GM12878 (cell line): ENCODE measurements at places on chromosomes 16 and 17. TPM values are rescaled to one million over a fixed set of nuclear protein-coding genes. Genes with fewer than 3 reads are reported as not detected.

OTOA gene
- 0.34 and 0.38 TPM in 2 replicates for polyA plus RNA-seq

GRIN2A gene
- polyA plus RNA-seq: 3.8 and 4.0 TPM in 2 replicates

PRR15L gene
- polyA plus RNA-seq: 0.11 TPM in 1 of 2 replicates, not detected in the other

CMTM1 gene
- polyA plus RNA-seq: 1.5 and 1.6 TPM in 2 replicates

LAT gene
- polyA plus RNA-seq: 1.7 and 2.9 TPM in 2 replicates

CLN3 gene
- polyA plus RNA-seq: 19.9 and 25.0 TPM in 2 replicates

DNA sequence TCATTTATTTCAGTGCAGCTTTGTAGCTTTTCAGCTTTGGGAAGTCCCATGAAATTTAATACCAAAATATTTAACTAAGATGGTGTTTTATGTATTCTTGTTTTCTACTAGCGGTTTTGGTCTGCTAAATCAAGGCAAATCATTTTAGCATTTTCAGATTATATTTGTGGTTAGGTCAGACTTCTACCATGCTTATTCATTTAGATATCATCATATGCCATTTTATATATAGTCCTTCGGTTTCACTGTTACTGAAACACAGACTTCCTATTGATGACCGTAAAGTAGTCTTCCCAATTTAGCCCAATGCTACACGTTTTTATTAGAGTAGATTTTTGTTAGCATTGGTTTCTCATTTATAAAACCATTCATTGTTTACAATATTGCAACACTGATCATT, 5.5 kb downstream of the DYNLRB2 start:
- H3K4me3 ChIP-seq: no peak overlapping the region
- no peaks in the 10 kb centered on the region for H3K4me1 ChIP-seq
- H3K36me3 ChIP-seq: no peaks in the 10 kb centered on the region
- no peaks in the 10 kb centered on the region; the same call in 1 of the 2 replicates for H3K27me3 ChIP-seq

DNA sequence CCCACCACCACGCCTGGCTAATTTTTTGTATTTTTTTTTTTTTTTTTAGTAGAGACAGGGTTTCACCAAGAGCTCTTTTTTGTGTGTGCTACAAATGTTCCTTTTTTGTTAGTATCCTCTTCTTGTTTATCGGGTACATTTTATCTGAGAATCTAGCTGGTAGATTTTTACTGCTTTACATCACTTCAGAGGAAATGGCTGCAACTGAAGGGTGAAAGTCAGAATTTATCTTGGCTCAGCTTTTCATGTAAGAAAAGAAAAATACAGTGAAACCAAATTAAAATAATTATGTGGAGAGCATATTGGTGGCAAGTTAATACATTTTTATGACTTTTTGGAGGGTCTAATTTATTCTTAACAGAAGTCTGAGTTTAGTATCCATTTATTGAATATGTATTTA, 26.0 kb downstream of the CBFB start:
- no peak for DNase-seq
- no peak overlapping the region for H3K4me3 ChIP-seq
- H3K27ac ChIP-seq: no peak overlapping the region
- peaks cover 7% of the 10 kb centered on the region; the same call in 1 of the 2 replicates for H3K36me3 ChIP-seq
- no peaks in the 10 kb centered on the region for H3K27me3 ChIP-seq
- H3K4me1 ChIP-seq: peaks cover 4% of the 10 kb centered on the region

- no peak overlapping the region for H3K4me3 ChIP-seq
- DNase-seq: no peak
- no peaks in the 10 kb centered on the region for H3K4me1 ChIP-seq
- no peaks in the 10 kb centered on the region for H3K36me3 ChIP-seq
These were observed 335.1 kb downstream of the HS3ST4 start for GRCh38 chr16:26026709-26027450.

DNA sequence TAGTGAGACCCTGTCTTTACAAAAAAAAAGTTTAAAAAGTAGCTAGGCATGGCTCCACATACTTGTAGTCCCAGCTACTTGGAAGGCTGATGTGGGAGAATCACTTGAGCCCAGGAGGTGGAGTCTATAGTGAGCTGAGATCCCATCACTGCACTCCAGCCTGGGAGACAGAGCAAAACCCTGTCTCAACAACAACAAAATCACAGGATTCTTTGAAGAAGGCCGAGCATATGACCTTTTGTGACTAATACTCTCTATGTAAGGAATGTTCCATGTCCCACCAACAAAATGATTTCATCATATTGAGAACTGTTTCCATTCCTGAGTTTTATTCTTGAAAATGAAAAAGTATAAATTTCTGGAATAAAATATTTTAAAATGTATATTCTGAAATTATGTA, 58.9 kb upstream of the EFCAB3 start:
- no peaks in the 10 kb centered on the region for H3K4me1 ChIP-seq
- no peaks in the 10 kb centered on the region for H3K27me3 ChIP-seq

DNA sequence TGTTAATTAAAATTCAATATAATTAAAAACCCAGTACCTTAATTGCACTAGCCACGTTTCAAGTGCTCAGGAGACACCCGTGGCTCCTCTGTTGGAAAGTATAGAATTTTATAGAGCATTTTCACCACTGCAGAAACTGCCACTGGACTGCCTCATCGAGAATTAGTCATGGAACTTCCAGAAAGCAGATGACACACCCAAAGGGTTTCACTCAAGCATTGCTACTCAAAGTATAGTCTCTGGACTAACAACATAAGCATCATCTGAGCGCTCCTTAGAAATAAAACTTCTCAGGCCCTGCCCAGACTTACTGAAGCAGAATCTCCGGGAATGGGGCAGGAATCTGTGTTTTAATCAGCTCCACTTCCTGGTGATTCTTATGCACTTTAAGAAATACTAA, 63.5 kb upstream of the GPR139 start:
- no peak overlapping the region for H3K27ac ChIP-seq
- H3K36me3 ChIP-seq: no peaks in the 10 kb centered on the region
- DNase-seq: no peak
- no peaks in the 10 kb centered on the region for H3K4me1 ChIP-seq

DNA sequence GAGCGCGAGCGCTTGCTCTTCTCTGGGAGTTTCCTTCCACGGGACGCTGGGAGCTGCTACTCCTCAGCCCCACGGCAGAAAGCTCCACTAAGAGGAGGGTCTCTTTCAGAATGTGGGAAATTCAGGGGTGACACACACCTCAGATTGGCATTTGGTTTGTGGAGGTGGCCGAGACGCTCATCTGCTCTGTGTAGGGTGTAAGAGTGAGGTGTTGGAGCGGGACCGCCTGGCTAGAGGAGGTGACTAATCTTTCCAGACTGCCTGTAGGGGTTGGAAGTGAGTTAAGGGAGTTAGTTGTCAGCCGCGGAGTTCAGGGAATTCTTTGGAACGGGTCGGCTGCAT, 735 bp downstream of the PSMD11 start:
- no peaks in the 10 kb centered on the region for H3K27me3 ChIP-seq
- H3K36me3 ChIP-seq: peaks cover 2% of the 10 kb centered on the region; the same call in 1 of the 2 replicates
- DNase-seq: no peak
- H3K4me3 ChIP-seq: peak overlapping the region; percentile 97
- peak overlapping the region; percentile 81 for H3K27ac ChIP-seq

- peaks cover 13% of the 10 kb centered on the region for H3K4me1 ChIP-seq
- no peak for DNase-seq
- no peaks in the 10 kb centered on the region for H3K36me3 ChIP-seq
- peaks cover 12% of the 10 kb centered on the region; the same call in 1 of the 2 replicates for H3K27me3 ChIP-seq
- H3K4me3 ChIP-seq: no peak overlapping the region
These were observed 7.5 kb upstream of the CCL1 start for GRCh38 chr17:34370376-34370996.

DNA sequence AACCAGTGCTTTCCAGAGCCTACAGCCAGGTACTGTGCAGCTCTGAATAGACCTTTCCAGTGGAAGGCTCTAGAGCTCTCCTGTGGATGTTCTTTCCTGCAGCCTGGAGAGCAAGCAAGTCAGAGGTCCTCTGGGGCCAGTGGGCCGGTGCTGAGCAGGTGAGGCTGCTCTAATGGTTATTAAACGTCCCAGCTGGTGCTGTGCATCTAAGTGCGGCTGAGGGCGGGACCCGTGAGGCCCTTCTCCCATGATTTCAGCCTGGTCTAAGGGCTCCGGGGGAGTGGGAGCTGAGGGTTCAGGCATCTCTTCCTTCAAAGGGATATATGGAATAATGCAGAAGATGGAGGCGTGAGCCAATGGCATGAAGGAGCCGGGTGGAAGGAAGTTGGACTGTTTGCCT, 83.7 kb upstream of the SDK2 start:
- H3K4me1 ChIP-seq: no peaks in the 10 kb centered on the region
- no peaks in the 10 kb centered on the region for H3K36me3 ChIP-seq
- H3K27ac ChIP-seq: no peak overlapping the region
- no peak for DNase-seq

DNA sequence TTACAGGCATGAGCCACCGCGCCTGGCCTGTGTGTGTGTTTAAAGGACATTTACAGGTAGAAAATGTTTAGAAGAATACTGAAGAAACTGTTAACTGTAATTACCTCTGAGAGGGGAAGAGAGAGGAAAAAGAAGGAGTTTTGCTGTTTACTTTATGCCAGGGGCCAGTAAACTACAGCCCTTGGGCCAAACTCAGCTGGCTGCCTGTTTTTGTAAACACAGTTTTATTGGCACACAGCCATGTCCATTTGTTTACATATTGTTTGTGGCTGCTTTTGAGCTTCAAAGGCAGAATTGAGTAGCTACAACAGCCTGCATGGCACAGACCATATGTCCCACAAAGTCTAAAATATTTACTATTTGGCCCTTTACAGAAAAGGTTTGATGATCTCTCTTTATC, 76.4 kb downstream of the GPR139 start:
- no peaks in the 10 kb centered on the region for H3K36me3 ChIP-seq
- H3K4me3 ChIP-seq: no peak overlapping the region
- no peaks in the 10 kb centered on the region for H3K27me3 ChIP-seq
- H3K27ac ChIP-seq: no peak overlapping the region

DNA sequence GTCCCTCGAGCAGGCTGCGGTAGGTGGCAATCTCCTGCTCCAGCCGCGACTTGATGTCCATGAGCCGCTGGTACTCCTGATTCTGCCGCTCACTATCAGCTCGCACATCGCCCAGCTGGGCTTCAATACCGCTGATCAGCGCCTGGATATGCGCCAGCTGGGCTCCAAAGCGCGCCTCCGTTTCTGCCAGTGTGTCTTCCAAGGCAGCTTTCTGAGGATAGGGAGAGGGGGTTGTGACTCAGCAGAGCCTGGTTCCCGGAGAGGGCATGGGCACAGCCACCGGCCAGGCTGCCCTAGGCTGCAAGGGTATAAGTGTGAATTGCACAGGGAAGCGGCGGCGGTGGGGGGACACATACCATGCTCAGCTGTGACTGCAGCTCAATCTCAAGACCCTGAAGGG, 4.3 kb downstream of the KRT19 start:
- no peak for DNase-seq
- no peak overlapping the region for H3K4me3 ChIP-seq
- H3K27ac ChIP-seq: no peak overlapping the region
- H3K36me3 ChIP-seq: no peaks in the 10 kb centered on the region
- H3K4me1 ChIP-seq: no peaks in the 10 kb centered on the region

DNA sequence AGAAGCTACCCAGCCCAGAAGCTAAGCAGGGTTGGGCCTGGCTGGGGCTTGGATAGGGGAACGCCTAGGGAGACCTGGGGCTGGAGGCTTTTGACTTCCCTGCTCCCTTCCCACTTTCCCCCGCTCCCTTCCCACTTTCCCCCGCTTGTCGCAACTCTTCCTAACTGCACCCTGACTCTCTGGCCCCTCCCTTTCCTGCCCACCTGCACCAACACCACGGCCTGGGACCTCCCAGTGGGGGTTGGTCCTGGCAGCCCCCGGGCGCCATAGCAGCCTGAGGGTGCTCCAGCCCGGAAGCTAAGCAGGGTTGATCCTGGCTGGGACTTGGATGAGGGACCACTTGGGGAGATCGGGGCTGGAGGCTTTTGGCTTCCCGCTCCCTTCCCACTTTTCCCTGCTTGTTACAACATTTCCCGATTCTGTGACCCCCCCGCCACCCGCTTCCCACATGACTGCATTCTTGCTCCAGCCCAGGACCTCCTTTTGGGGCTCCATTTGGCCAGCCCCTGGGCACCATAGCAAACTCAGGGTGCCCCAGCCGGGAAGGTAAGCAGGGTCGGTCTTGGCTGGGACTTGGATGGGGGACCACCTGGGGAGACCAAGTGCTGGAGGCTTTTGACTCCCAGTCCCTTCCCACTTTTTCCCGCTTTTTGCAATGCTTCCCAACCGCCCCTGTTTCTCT, 2287.0 kb downstream of the TP53TG3F start:
- H3K36me3 ChIP-seq: no peaks in the 10 kb centered on the region
- no peaks in the 10 kb centered on the region for H3K4me1 ChIP-seq
- H3K27me3 ChIP-seq: no peaks in the 10 kb centered on the region
- no peak overlapping the region for H3K4me3 ChIP-seq
- no peak for DNase-seq

DNA sequence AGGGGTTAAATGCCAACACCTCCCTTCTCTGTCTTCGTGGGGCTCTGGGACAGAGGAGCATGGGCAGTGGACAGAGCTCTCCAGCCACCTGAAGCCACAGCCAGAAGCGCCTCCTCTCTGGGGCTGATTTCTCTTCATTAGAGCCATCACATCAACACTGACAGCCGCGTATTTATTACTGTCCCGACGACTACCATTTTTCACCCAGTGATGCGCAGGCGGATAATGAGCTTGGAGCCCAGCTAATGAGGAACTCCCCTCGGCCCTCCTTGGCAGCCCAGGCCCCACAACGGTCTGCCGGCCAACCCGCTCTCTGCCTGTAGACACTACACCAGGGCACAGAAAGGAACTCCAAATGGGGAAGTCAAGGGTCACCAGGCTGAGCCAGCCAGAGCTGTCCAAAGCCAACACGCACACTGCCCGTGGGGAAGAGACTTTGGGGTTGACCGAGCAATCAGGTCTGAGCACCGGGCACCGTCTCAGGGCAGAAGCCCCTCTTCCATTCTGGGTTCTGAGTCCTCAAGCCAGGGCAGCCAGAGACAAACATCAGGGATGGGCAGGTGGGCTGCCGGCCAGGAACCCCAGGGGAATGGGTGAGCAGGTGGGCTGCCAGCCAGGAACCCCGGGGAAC, 13.2 kb downstream of the SDK2 start:
- no peak for DNase-seq
- no peaks in the 10 kb centered on the region for H3K36me3 ChIP-seq
- no peak overlapping the region for H3K27ac ChIP-seq
- no peaks in the 10 kb centered on the region for H3K4me1 ChIP-seq
- no peaks in the 10 kb centered on the region for H3K27me3 ChIP-seq

DNA sequence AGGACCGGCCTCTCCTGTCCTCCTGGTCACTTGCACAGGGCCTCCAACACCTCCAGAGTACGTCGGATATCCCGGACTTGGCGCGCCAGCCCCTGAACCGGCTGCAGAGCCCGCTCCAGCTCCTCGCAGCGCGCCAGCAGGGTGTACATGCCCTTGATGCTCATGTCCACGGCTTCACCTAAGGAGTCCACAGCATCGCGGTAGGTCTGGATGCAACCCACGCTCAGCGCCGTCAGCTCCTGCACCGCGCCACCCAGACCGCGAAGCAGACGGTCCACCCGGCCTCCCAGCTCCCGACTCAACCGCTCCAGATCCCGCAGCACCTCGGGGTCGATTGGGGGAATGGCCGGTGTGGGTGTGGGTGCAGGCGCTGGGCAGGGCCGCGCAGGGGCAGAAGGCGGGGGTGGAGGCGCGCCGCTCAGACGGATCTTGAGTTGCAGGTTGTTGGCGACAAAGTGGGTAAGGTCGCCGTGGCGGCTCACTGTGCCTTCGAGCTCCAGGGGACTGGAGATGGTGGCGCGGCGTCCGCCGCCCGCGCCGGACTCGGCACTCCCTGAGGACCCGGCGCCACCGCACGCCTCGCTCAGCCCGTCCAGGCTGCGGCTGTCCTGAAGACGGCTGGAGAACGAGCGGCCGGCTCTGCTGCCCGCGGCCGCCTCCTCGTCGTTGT, 804 bp downstream of the BORCS6 start:
- peak overlapping the region; percentile 90 for H3K27ac ChIP-seq
- no peaks in the 10 kb centered on the region for H3K36me3 ChIP-seq
- DNase-seq: no peak
- H3K4me3 ChIP-seq: peak overlapping the region; percentile 68
- no peaks in the 10 kb centered on the region for H3K27me3 ChIP-seq
- H3K4me1 ChIP-seq: peaks cover 17% of the 10 kb centered on the region
